ENCODE measurements at places on chromosomes 6 and 20.

- peak; percentile 79 for DNase-seq
These were observed 13.4 kb upstream of the FOXC1 start for GRCh38 chr6:1596088-1596852.

DNA sequence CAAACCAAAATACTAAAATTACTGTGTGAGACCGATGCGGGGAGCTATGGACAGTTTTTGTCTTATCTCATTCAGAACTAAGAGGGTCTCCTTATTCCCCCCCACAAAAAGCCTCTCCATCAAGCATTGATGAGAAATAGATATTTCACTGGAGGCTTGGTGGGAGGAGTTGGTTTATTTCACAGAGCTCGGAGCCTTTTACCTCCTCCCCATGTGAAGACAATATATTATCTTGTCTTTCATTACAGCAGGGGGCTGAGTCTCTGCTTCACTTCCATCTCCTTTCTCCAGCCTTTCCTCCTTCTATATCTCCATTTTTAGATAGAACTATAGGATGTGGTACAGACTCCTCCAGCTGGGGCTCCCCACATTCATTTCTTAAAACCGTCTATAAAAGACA, 29.9 kb upstream of the MRAP2 start:
- DNase-seq: no peak

DNA sequence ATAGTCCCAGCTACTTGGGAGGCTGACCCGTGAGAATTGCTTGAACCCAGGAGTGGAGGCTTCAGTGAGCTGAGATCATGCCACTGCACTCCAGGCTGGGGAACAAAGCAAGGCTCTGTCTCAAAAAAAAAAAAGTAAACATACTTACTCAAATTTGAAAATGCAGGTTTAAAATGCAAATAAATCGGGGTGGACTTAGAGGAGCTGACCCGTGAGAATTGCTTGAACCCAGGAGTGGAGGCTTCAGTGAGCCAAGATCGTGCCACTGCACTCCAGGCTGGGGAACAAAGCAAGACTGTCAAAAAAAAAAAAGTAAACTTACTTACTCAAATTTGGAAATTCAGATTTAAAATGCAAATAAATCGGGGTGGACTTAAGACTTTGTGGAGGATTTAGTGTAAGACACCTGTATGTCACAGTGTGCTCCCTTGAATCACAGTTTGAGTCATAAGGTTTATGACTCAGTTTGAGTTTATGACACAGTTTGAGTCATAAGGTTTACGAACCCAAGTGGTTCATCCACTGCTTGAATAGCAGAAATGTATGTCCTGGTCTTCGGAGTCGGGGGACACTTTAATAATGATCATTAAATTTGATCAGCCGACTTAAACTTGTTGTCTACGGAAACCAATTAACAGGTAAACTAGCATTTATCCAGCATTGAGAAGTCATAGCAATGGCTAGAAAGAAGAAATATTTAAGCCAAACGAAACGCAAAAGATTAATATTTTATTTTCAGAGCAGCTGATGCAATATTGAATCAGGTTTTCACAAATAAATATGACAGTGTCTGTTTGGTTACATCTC, 6.8 kb upstream of the MRPS10 start:
- DNase-seq: no peak

- no peak for DNase-seq
These were observed 6.4 kb upstream of the SLC12A5 start for GRCh38 chr20:46022411-46023147.

GRCh38 chr6:144500892-144501291, 215.8 kb downstream of the UTRN start:
- no peak for DNase-seq

DNA sequence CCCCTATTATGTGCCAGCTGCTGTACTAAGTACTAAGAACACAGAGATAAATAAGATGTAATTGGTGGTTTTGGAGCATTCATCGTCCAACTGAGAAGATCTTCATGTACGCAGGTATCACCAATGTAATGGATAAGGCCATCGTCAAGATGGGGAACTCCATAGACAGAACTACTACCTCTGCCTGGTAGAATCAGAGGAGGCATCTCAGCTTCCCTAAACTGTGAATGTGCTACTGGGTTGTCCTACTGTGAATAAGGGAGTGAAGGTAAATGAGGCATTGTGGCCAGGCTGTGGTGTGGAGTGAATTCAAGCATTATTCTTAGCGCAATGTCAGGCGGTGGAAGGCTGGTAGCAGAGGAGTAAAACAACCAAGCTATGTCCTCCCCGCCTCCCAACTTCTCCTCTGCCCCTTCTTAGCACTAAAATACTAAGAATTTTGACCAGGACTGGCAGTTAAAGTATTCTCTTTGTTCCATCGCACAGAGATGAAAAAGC, 68.2 kb downstream of the TBC1D7 start:
- DNase-seq: no peak

DNA sequence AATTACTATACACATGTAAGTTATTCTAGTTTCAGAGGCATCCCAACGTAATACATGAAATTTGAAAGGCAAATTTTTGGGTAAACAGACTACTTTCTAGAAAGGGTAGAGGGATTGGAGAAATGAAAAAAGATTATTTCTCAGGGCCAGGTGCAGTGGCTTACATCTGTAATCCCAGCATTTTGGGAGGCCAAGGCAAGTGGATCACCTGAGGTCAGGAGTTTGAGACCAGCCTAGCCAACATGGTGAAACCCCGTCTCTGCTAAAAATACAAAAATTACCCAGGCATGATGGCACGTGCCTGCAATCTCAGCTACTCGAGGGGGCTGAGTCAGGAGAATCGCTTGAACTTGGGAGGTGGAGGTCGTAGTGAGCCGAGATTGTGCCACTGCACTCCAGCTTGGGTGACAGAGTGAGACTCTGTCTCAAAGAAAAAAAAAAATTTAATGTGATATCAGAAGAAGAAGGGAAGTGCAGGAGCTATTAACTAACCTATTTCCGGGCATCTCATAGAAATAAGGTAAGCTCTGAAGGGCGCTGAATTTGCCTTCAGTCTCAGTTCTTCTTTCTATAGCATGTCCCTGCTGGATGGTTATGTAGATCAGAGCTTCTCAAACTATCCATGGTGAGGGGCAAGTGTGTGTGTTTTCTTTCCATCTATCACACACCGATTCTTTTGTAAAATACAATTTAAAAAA, 100.3 kb upstream of the MTHFD1L start:
- no peak for DNase-seq

DNA sequence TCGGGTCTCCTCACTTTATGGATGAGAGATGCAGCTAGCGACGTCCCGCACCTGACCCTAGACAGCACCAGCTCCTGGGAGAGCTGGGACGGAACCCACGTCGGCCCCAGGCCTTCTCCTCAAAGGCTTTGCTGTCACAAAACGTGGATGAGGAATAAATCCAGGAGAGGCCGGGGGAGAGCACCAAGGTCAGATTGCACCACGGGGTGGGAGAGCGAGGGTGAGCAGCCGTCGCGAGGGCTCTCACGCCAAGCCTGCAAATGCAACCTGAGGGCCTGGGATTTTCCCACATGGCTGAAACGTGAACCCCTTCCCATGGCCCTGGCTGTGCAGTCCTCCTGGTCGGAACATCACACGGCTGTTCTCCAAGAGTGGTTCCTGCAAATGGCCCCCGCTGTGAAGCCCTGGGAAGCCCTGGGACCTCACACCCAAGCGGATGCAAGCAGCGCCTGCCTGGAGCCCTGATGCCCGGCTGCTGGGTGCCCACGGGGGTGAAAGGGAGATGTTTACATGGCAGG, 45.3 kb downstream of the DLL1 start:
- DNase-seq: no peak

- no peak for DNase-seq
These were observed 636 bp downstream of the SUPT3H start for GRCh38 chr6:45377043-45377553.

GRCh38 chr6:163705923-163706322, 291.4 kb downstream of the QKI start:
- DNase-seq: no peak
